ENCODE measurements at places on chromosomes 6 and 20. TPM values are rescaled to one million over a fixed set of nuclear protein-coding genes. Genes with fewer than 3 reads are reported as not detected.

Gene SUMO4
- total RNA-seq: 6.1 TPM

DNA sequence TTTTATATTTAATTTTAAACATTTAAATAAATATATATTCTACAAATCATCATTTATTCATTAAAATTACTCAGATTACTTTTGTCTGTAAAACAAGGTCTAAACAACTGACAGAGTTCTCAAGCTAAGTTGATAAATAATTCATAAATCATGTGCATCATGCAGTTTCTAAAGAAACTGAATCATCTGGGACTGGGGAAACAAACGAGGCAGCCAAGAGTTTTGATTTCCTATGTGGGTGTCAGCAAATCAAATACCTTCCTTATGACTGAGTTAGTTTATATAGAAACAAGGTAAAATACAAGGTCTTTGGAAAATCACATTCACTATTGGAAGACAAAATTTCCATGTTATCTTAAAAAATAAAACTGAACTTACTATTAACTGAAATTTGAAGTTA is 149.9 kb upstream of the BEND6 start:
- H3K36me3 ChIP-seq: no peaks in the 10 kb centered on the region
- DNase-seq: no peak
- no peak overlapping the region for H3K27ac ChIP-seq
- H3K27me3 ChIP-seq: no peaks in the 10 kb centered on the region

DNA sequence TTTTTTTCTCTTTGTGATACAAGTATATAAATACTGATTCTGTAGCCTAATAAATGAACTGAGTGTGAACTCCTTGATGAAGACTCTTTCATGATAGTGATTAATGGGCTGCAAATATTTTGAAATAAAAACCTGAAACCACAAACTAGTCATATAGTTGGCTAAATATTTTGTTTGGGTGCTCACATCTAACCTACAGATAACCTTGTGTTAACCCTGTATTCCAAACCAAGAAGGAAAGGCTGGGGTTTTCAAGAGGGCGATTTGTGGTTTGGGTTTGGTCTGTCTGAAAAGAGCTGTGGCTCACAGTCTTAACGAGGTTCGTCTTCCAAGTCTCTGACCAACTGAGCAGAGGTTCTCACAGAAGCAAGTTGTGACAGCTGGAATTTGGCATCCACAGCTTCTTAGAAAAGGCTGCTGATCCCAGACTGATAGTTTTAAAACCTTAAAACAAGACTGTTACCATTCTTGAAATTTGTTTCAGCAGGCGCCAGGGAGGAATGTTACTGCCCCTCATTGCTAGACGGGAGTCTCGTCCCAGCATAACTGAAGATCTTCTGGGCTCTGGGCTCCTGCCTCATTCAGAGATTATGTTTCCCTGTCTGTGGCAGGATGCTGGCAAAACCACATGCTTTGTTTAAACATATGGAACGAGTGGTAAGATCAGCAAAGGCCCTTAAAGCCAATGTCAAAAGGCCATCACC is 736.4 kb upstream of the MARCKS start:
- no peak overlapping the region for H3K4me3 ChIP-seq
- no peak for DNase-seq
- no peaks in the 10 kb centered on the region for H3K4me1 ChIP-seq
- no peaks in the 10 kb centered on the region for H3K36me3 ChIP-seq

- DNase-seq: no peak
- no peak overlapping the region for H3K27ac ChIP-seq
- no peaks in the 10 kb centered on the region for H3K27me3 ChIP-seq
These were observed 42.8 kb downstream of the ITPR3 start for GRCh38 chr6:33663727-33664449.

- peaks cover 25% of the 10 kb centered on the region for H3K27me3 ChIP-seq
- no peak overlapping the region for H3K4me3 ChIP-seq
- no peak for DNase-seq
- H3K27ac ChIP-seq: no peak overlapping the region
- no peaks in the 10 kb centered on the region for H3K36me3 ChIP-seq
These were observed 9.8 kb downstream of the VGLL2 start for GRCh38 chr6:117275205-117275604.
